MCF 10A (cell line): ENCODE measurements at places on chromosomes 11 and 22. TPM values are rescaled to one million over a fixed set of nuclear protein-coding genes. Genes with fewer than 3 reads are reported as not detected.

OR52H1 gene
- total RNA-seq: not detected in 2 replicates

SYT13 gene
- total RNA-seq: not detected in 2 replicates

POU2AF3 gene
- total RNA-seq: not detected in 2 replicates

MFRP gene
- not detected in 2 replicates for total RNA-seq

LRRC10B gene
- not detected in 2 replicates for total RNA-seq

SLC22A12 gene
- total RNA-seq: not detected in 2 replicates

ACAD8 gene
- 18.9 and 20.1 TPM in 2 replicates for total RNA-seq

GRCh38 chr22:32106930-32107329, 52.2 kb downstream of the C22orf42 start:
- H3K36me3 ChIP-seq: no peaks in the 10 kb centered on the region
- H3K4me1 ChIP-seq: no peaks in the 10 kb centered on the region

- peaks cover 53% of the 10 kb centered on the region for H3K36me3 ChIP-seq
- DNase-seq: peak; percentile 38
- peaks cover 5% of the 10 kb centered on the region for H3K4me1 ChIP-seq
- no peak overlapping the region for H3K4me3 ChIP-seq
- H3K27ac ChIP-seq: no peak overlapping the region
- no peaks in the 10 kb centered on the region for H3K27me3 ChIP-seq
Observed at GRCh38 chr22:19085233-19085718, 36.9 kb downstream of the DGCR2 start.

- no peak for DNase-seq
- no peaks in the 10 kb centered on the region for H3K36me3 ChIP-seq
- H3K4me1 ChIP-seq: no peaks in the 10 kb centered on the region
- H3K27me3 ChIP-seq: no peaks in the 10 kb centered on the region
- H3K27ac ChIP-seq: no peak overlapping the region
Observed at GRCh38 chr22:26554956-26555355, 35.0 kb downstream of the TPST2 start.

DNA sequence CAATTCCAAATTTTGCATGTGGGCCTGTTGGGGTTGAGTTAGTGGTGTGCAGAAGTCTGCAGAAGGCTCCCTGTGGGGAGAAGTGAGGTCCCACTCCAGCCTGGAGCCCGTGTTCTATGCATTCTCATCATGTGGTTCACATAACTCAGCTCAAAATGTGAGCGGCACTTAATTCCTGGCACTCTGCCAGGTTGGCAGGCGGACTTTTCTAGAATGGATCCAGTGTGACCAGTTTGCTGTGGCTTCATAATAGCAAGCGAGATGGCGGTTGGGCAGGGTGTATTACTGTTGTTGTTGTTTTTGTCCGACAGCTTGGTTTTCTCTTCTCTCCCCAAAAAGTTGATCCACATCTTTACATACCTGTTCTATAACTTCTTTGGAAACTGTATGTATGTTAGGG, 146.8 kb upstream of the TTC12 start:
- no peak overlapping the region for H3K27ac ChIP-seq
- H3K4me3 ChIP-seq: no peak overlapping the region
- H3K27me3 ChIP-seq: no peaks in the 10 kb centered on the region
- H3K4me1 ChIP-seq: no peaks in the 10 kb centered on the region

DNA sequence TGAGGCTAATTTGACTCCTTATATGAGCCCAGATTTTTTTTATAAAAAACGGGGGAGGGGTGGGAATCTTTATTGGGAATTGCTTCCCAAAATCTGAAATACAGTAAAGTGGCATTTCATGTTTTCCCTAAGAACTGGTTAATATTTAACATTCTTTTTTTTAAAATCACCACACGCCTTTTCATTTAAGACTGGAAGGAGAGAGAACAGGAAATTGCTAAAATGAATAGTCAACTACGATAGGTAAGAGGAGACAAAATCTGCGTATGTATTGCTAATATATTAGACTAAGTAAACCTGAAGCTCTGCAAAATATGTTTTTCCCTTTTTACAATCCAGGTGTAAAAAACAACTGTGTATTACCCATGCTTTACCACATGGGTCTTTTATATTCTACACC, 57.0 kb downstream of the SOX6 start:
- H3K36me3 ChIP-seq: peaks cover 10% of the 10 kb centered on the region
- H3K27ac ChIP-seq: no peak overlapping the region
- H3K4me1 ChIP-seq: no peaks in the 10 kb centered on the region
- no peak overlapping the region for H3K4me3 ChIP-seq
- DNase-seq: no peak

DNA sequence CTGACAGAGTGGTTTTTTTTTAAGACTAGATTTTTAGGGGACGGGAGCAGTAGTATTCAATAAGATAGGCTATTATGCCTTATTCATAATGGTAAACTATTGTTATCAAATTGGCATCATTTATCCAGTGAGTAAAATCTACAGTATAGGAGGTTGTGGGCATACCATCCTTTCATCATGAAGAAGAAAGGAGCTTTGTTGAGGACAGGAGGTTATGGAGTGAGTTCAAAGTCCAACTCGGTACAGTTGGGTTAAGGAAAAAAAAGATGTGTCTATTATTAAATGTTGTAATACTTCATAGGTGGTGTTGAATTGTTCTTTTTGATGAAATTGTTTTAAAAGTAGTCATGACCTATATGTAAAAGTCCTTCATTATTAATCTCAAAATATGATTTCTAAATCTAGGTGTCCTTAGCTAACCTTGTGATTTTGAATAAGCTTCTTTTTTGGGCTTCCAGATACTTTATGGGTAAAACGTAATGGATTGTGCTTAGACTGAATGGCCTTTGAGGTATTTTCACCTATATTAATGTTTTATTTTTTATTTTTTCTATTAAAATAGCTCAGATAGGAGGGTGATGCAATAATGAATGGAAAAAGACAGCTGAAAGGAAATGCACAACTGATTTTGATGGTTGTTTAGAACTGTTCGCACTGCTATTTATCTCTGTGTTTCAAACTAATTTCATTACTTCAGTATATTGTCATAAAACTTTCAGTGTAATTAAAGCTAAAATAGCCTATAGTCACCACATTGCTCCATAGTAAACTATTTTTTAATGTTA, 15.3 kb upstream of the CNTF start:
- H3K4me1 ChIP-seq: peaks cover 21% of the 10 kb centered on the region
- no peak overlapping the region for H3K4me3 ChIP-seq
- H3K27me3 ChIP-seq: no peaks in the 10 kb centered on the region
- DNase-seq: no peak

GRCh38 chr22:38943882-38944281, 13.5 kb upstream of the APOBEC3A start:
- no peak for DNase-seq
- peaks cover 7% of the 10 kb centered on the region for H3K4me1 ChIP-seq
- H3K27ac ChIP-seq: no peak overlapping the region
- H3K36me3 ChIP-seq: no peaks in the 10 kb centered on the region

- no peak overlapping the region for H3K4me3 ChIP-seq
- no peak for DNase-seq
- H3K36me3 ChIP-seq: no peaks in the 10 kb centered on the region
- no peaks in the 10 kb centered on the region for H3K4me1 ChIP-seq
- no peaks in the 10 kb centered on the region for H3K27me3 ChIP-seq
- no peak overlapping the region for H3K27ac ChIP-seq
Observed at GRCh38 chr11:14140991-14141390, 178.5 kb downstream of the SPON1 start.

- H3K27me3 ChIP-seq: no peaks in the 10 kb centered on the region
- DNase-seq: no peak
- H3K4me3 ChIP-seq: no peak overlapping the region
- H3K36me3 ChIP-seq: peaks cover 11% of the 10 kb centered on the region
Observed at GRCh38 chr11:44581246-44581645, 15.8 kb downstream of the CD82 start.

- no peaks in the 10 kb centered on the region for H3K27me3 ChIP-seq
- H3K4me3 ChIP-seq: no peak overlapping the region
- no peak overlapping the region for H3K27ac ChIP-seq
- no peaks in the 10 kb centered on the region for H3K36me3 ChIP-seq
- H3K4me1 ChIP-seq: no peaks in the 10 kb centered on the region
Observed at GRCh38 chr22:44917372-44918165, 92.2 kb downstream of the PHF21B start.

GRCh38 chr11:66238786-66239413, 29.5 kb upstream of the RAB1B start:
- H3K4me1 ChIP-seq: no peaks in the 10 kb centered on the region
- no peaks in the 10 kb centered on the region for H3K27me3 ChIP-seq
- H3K4me3 ChIP-seq: no peak overlapping the region

GRCh38 chr11:74418509-74418895, 20.3 kb upstream of the PGM2L1 start:
- no peaks in the 10 kb centered on the region for H3K27me3 ChIP-seq
- H3K36me3 ChIP-seq: no peaks in the 10 kb centered on the region
- H3K4me3 ChIP-seq: no peak overlapping the region
- peak; percentile 73 for DNase-seq
- H3K27ac ChIP-seq: no peak overlapping the region
- H3K4me1 ChIP-seq: peaks cover 17% of the 10 kb centered on the region

GRCh38 chr22:37972527-37972926, 11.8 kb downstream of the SOX10 start:
- H3K4me1 ChIP-seq: no peaks in the 10 kb centered on the region
- DNase-seq: no peak
- no peaks in the 10 kb centered on the region for H3K27me3 ChIP-seq
- no peak overlapping the region for H3K27ac ChIP-seq

DNA sequence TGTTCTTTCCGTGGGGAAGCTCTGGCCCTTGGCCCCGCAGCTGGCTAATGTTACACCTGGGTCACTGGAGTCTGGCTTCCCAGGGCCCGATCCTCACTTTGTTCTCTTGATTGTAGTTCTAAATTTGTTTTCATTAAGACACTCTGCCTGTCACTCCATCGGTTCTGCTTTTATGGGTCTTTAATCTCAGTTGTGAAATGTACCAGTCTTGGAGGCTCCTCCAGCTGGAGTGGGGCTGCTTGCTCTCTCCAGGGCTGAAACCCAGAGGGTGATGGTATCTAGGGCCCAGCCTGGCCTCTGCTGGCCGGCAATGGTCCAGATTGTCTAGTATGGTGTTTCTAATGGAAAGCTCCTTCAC, 352.9 kb downstream of the TENM4 start:
- no peak for DNase-seq
- no peaks in the 10 kb centered on the region for H3K27me3 ChIP-seq
- H3K4me3 ChIP-seq: no peak overlapping the region
- H3K36me3 ChIP-seq: no peaks in the 10 kb centered on the region

DNA sequence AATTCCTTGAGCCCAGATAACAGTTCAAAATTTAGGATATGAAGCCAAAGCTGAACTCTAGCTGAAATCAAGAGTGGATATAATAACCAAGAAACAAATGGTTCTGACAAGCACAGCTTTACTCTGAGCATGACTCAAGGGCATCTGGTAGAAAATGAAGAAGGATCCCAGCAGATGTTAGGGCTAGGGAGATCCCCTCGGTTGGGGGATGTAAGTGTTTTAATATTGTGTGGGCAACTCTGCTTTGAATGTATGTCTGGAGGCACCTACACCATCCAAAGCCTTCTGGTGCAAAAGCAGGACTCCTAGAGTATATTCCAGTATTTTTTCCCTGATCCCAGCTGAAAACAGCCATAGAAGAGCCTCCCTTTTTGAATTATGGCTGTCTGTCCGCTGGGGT, 61.7 kb downstream of the FLI1 start:
- H3K27me3 ChIP-seq: peaks cover 7% of the 10 kb centered on the region
- no peak overlapping the region for H3K4me3 ChIP-seq

DNA sequence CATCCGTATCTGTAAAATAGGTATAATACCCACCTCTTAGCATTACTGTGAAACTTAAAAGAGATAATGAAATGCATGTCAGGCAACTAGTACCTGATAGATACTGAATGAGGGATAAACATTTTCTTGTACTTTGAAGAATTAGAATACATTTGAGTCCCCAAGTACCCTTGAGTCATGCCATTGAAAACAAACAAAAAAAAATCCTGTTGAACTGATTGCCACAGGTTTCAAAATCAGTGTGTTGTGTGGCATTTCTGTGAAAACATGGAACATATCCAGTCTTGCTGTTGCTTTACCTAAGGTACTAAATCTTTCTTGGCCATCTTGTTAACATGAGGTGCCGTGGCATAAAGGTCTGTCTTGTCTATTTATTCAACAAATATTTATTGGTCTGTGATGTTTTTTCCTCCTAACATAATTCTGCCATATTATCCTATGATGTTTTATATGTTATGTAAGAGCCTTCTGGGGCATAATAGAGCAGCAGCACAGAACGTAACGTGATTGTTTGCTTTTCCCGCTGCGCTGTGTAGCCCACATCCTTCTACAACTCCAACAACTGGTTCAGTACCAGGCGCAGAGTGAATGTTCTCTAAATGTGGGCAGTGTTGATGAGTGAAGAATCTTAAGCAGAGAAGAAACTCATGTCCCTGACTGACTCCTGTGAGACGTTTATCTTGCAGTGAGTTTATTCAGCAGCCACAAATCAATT, 79.3 kb upstream of the RAB1B start:
- no peaks in the 10 kb centered on the region for H3K27me3 ChIP-seq
- H3K36me3 ChIP-seq: peaks cover 9% of the 10 kb centered on the region
- H3K4me3 ChIP-seq: no peak overlapping the region
- DNase-seq: peak; percentile 9
- H3K27ac ChIP-seq: no peak overlapping the region
- H3K4me1 ChIP-seq: peaks cover 8% of the 10 kb centered on the region

DNA sequence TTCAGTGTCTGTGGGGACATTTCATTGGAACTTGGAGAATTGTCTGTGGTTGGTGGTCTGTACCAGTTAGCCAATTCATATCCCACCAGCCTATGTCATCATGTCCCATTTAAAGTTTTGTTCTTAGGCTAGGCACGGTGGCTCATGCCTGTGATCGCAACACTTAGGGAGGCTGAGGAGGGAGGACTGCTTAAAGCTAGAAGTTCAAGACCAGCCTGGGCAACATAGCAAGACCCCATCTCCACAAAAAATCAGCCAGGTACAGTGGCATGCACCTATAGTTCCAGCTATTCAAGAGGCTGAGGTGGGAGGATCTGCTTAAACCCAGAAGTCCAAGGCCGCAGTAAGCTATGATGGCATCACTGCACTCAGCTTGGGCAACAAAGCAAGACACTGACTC, 55.6 kb upstream of the CCND1 start:
- no peak overlapping the region for H3K4me3 ChIP-seq
- no peak overlapping the region for H3K27ac ChIP-seq
- peaks cover 18% of the 10 kb centered on the region for H3K4me1 ChIP-seq

- DNase-seq: no peak
- no peaks in the 10 kb centered on the region for H3K36me3 ChIP-seq
- H3K27ac ChIP-seq: no peak overlapping the region
Observed at GRCh38 chr22:22043296-22044078, 60.9 kb upstream of the TOP3B start.

GRCh38 chr11:71114124-71114851, 138.1 kb downstream of the SHANK2 start:
- H3K36me3 ChIP-seq: no peaks in the 10 kb centered on the region
- DNase-seq: no peak
- no peak overlapping the region for H3K27ac ChIP-seq
- H3K4me1 ChIP-seq: no peaks in the 10 kb centered on the region

DNA sequence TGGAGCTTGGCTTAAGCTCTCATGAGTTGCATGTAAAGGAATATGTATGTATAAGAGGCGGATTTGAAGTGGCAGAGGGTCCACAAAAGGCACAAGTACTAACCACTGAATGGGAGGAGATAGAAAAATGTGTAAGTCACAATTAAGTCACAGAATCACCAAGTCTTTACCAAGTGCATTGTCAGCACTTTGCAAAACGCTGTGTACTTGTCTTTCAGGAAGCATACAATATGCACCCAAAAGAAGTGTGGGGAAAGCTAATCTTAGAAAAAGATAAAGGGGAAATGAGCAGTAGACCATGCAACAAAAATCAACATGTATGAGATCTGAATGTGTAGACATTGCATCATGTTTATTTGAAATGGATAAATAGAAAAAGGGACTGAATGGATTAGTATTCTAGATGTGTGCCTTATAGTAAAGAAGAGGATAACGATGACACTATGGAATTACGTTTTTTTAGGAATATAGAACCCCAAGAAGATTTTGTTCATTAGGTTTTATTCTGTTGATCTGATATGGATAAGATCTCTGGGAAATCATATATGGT, 4.5 kb downstream of the CNTF start:
- peaks cover 28% of the 10 kb centered on the region for H3K4me1 ChIP-seq
- no peak overlapping the region for H3K4me3 ChIP-seq
- peaks cover 35% of the 10 kb centered on the region for H3K36me3 ChIP-seq
- no peaks in the 10 kb centered on the region for H3K27me3 ChIP-seq
- no peak for DNase-seq
